ENCODE measurements at places on chromosomes 5 and 9.
A peak's percentile ranks its signal among the peaks of the same experiment; 100 is the strongest.

- no peak for DNase-seq
Measured at GRCh38 chr9:97924386-97924785, 2.1 kb upstream of the TRMO start.

GRCh38 chr9:7394002-7394774, 405.4 kb downstream of the DMAC1 start:
- DNase-seq: no peak

DNA sequence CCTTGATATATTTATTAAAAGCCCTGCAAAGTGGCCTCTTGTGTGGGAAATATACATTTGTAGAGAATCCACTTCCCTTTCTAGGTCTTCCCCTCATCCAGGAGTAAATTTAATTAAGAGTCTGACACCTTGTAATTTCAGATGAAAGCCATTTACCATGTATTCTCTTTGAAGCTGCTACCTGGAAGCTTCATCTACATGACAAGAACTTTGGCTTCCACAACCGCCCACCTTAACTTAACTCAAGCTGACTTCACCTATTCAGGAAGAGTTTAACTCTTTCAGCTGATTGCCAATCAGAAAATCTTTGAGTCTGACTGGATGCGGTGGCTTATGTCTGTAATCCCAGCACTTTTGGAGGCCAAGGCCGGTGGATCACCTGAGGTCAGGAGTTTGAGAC, 899.9 kb downstream of the TAF11L14 start:
- DNase-seq: no peak

DNA sequence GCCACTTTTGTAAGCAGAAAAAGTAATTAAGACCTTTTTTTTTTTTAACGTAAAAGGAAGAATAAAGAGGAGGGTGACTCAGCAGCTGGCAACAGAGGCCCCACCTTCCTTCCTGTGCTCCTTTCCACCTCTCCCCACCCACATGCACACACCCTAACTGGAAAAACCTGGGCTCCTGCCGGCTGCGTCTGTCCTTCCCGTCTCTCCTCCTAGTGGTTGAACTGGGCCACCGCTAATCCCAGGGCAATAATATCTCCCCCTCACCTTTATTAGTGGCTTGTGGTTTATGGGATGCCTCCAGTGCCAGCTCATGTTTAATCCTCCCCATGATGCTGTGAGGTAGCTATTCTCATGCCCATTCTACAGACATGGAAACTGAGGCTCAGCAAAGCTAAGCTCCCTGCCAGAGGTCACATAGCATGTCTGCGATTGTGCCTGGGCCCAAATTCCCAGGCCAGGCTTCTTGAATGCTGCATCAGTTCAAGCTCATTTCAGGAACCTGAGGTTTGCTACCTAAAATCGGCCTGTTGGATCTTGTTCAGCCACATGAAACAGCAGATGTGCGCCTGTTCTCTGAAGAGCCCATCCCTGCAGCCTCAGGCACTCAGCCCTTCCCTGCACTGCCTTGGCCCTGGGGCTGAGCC, 60.9 kb upstream of the IL17B start:
- DNase-seq: no peak

DNA sequence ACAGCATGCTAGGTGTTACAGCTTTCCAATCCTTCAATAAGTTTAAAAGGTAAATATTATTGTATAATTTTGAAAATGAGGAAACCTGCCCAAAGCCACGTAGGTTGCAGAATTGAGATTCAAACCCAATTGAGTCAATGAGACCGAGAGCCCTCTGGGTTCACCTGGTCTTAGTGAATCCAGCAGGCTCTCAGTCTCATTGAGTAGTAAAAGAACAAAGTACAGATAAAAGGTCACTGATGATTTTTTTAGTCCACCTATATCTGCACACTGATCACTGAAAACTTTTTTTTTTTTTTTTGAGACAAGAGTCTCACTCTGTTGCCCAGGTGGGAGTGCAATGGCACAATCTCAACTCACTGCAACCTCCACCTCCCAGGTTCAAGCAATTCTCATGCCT, 27.2 kb downstream of the PLPP1 start:
- DNase-seq: no peak

GRCh38 chr9:82923912-82924605, 138.9 kb downstream of the RASEF start:
- DNase-seq: no peak

GRCh38 chr9:111427186-111427585, 57.0 kb downstream of the ECPAS start:
- no peak for DNase-seq

DNA sequence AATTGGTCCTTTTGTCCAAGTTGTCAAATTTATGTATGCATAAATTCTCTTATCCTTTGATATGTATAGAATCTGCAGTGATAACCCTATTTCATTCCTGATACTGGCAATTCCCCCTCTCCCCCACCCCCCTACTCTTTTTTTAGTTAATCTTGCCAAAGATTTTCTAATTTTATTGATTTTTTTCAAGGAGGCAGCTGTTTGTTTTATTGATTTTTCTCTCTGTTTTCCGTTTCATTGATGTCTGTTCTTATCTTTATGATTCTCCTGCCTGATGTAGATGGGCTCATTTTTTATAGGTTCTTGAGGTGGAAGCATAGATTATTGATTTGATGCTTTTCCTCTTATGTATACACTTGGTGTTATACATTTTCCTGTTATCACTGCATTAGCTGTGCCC, 34.4 kb downstream of the SMC5 start:
- DNase-seq: no peak

GRCh38 chr5:149345147-149345891, at the start of gene GRPEL2:
GRPEL2 (plus strand) TSS chr5:149345499; CDS start chr5:149345540, 41 bp downstream.
- DNase-seq: peak; percentile 98

DNA sequence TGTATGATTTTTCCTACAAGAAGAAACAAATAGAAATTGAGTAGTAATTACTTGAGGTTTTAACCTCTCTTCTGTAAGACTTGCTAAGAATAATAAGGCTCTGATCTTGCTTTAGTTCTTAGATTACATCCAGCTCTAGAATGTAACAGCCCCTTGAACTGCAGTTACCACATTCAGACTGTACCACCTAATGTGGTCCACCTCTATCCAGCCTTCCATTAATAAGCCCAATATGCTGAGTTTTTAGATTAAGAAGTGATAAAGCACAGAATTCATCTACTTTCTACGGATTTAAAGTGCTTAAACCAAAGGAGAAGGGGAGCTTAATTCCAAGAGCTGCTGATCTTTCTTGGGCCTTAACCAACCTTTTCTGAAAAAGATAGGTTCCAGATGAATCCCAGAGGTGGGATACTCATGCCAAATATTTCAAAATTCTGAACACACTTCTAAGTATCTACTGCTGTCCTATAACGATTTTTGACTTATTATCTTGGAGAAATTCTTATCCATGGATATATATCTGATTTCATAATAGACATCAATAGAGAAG, 131.5 kb downstream of the ZNF608 start:
- DNase-seq: no peak

DNA sequence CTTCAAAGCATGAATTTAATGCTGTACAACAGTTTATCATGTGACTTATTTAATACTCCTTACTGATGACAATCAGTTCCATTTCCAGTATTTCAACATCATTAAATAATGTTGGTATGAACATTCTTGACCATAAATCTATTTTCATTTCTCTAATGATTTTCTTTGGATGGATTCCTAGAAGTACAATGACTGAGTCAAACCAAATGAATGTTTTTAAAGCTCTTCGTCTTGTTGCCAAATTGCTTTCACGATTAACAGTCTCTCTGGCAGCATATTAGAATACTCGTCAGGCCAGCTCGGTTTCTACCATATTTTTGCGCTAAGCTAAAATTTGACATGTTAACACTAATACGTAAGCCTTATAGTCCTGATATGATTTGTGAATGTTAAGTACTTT, 197.0 kb downstream of the TRPM3 start:
- no peak for DNase-seq

- DNase-seq: no peak
Measured at GRCh38 chr5:42377496-42377895, 45.7 kb upstream of the GHR start.

DNA sequence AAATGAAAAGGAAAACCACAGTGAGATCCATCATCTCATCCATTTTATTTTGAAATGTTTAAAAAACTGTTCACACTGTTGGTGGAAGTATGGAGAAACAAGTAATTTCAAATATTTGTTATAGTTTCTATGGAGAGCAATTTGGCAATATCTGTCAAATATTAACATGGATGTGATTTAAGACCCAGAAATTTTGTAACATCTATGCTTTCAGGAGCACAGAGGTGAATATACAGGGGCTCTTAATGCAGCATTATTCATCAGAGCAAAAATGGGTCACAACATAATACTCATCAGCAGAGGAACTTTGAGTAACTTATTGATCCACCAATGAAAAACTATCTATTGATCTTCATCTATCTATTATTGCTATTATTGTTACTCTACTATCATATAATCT, 31.4 kb upstream of the SPATA31C2 start:
- DNase-seq: no peak

GRCh38 chr5:149210968-149211490, 60.6 kb upstream of the AFAP1L1 start:
- DNase-seq: no peak

GRCh38 chr5:79048437-79048836, 21.0 kb downstream of the DMGDH start:
- DNase-seq: no peak

- no peak for DNase-seq
Measured at GRCh38 chr9:112551641-112552040, 65.0 kb downstream of the KIAA1958 start.

GRCh38 chr5:2387634-2388325, 363.7 kb downstream of the IRX2 start:
- DNase-seq: no peak

GRCh38 chr5:90345684-90346083, 63.9 kb downstream of the CETN3 start:
- DNase-seq: no peak

DNA sequence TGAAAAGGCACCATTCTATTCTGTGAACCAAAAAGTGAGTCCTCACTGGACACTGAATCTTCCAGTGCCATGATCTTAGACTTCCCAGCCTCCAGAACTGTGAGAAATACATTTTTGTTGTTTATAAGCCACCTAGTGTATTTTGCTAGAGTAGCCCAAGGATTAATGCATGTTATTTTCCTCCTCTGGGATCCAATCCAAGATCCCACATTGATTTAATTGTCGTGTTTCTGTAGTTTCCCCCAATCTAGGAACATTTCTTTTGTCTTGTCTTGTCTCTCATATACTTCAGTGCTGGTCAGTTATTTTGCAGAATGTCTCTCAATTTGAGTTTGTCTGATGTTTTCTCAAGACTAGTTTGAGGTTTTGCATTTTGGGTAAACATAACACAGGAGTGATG, 36.4 kb downstream of the GDNF start:
- no peak for DNase-seq

DNA sequence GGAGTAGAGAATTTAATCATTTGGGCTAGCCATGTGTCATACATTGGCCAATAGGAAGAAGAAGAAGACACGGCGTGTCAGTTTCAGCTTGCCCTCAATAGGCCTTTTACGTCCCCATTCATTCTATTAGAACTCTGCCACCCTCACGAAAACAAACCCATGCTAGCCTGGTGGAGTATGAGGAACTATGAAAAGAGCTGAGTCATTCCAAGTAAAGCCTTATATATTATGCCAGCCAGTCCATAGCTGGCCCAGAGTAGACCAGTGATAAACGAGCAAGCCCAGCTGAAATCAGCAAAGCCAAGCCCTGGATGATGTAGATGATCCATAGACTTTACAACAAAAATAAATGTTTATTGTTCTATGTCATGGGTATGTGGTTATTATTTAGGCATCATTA, 895.1 kb downstream of the TLE1 start:
- DNase-seq: no peak

DNA sequence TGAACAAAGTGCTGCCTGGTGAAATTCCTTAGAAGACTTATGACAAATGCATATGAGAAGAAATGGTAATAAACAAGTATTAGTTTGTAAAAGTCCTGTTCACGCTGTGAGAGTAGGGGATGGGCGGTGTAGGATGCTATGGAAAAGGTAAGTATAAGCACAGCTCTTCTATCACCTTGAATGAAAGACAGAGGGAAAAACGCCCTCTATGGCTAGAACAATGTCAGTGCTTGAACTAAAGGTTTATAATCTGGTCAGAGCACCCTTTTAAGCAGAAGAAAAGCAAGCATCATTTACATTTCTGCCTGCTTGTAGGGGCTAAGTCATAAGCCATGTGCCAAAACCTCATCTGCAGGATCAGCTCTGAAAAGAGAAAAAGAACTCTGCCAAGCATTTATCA, 115.2 kb downstream of the LHFPL2 start:
- no peak for DNase-seq

- no peak for DNase-seq
Measured at GRCh38 chr5:157478726-157479125, 18.7 kb downstream of the NIPAL4 start.

Data from MM.1S (cell line).